Stromal cell of bone marrow (primary cell): ENCODE measurements at places on chromosomes 3 and 15.

- no peak for DNase-seq
Measured at GRCh38 chr3:45506751-45507391, 87.7 kb upstream of the LIMD1 start.

GRCh38 chr3:197350446-197350845, 52.0 kb upstream of the DLG1 start:
- DNase-seq = no peak

- no peak for DNase-seq
Measured at GRCh38 chr3:100915706-100916495, 77.3 kb downstream of the ABI3BP start.

DNA sequence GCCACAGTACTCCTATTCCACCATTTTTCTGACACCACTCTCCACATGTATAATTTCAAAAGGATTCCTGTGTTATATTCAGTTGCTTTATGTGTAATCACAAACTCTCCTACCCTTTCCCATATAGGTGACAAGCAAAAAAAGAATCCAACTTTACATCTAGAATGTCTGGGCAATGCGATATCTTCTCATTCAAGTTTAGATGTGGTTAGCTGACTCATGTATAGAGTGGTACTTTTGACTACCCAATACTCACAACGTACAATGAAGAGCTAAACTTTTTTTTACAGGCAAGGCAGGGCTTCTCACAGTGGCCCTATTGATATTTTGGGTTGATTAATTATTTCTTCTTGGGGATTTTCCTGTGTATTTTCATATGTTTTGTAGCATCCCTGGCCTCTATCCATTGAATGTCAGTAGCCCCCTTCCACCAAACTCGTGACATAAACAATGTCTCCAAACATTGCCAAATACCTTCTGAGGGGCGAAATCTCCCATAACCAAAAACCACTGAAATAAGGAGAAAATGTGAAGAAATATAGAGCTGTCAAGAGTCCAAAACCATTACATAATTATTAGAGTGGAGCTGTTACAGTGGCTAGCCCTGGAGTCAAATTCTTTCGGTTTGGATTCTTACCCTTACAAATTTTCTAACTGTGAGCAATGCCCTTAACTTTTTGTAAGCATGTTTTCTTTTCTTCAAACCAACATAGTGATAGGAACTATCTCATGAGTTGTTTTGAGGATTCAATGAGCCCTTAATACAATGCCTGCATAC, 342.6 kb downstream of the NSUN3 start:
- no peak for DNase-seq

DNA sequence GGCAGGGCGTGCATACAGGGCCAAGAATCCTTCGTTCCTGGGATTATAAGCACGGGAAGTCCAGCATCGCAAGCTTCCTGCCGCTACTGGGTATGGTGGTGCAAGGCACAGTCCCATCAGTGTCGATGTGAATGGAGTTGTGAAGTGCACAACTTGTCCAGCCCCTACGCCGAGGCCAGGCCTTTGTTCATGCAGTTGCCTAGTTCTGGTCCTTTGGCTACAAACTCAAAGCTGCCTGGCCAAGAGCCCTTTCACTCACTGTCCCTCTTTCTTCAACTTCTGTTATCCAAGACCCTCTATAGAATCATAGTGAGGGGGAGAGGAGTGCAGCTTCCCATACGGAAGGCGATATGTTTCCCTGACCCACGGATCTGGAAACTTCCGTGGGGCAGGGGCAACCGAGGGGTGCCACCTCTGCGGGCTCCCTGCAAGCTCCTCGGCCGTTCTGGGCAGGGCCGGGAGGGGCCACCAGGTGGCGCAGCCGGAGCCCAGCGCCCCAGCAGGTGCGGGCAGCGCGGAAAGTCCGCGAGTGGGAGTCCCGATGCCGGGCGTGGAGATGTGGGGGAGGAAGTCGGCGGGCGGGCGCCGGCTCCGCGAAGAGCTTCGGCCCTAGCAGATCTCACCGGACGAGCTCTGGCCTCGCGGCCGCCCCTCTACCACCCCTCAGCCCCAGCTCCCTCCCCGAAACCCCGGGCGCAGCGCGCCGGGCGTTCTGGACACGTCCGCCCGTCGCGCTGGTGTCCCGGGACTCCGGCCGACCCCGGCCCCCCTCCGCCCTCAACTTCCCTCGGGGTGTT, 693 bp downstream of the RASGRP1 start:
- no peak for DNase-seq
